Activated CD4-positive, alpha-beta T cell treated with anti-CD3 and anti-CD28 coated beads for 1 hour (primary cell): ENCODE measurements at places on chromosomes 1 and 21.

DNA sequence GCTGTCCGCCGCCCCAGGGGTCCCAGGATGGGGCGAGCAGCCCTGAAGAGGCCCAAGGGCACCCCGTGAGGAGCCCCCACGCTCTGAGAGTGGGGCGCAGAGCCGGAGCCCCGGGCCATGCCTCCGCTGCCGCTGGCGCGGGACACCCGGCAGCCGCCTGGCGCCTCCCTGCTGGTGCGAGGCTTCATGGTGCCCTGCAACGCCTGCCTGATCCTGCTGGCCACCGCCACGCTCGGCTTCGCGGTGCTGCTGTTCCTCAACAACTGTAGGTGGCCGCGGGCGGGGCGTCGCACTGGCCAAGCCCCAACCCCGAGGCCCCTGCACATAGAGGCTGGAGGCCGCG is 14.5 kb downstream of the AGRN start:
- DNase-seq: no peak

DNA sequence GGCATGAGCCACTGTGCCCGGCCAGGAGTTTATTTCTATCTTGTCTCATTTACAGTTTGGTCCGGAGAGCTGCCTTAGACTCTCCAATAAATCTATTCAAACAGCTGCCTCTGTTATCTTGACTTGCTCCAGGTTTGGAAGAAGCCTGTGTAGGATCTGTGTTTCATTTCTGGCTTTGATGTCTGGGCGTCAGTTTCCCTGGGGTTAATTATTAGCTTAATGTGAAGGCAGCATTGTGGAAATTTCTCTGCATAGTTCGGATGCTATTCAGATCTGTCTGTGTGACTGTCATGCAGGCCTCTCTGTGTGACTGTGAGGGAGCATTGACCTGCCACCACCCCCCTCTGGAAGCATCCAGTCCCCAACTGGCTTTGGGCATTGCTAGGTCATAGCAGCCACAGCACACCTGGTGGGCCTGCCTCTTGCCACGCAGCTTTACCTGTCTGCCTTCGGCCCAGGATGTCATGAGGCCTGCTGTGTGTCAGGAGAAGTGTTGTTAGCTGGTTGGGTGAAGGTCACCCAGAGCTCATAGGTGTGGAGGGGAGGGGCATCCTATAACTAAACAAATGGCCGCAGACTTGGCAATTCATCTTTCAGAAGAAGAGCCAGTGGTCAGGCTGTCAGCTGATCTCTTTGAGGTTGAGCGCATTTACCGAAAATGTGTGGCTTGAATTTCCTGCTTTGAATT is 9.8 kb downstream of the IFNGR2 start:
- DNase-seq: no peak

GRCh38 chr1:200376528-200376927 is 33.3 kb downstream of the ZNF281 start:
- DNase-seq: no peak

GRCh38 chr1:119160866-119161265 is 20.4 kb upstream of the WARS2 start:
- DNase-seq: no peak

DNA sequence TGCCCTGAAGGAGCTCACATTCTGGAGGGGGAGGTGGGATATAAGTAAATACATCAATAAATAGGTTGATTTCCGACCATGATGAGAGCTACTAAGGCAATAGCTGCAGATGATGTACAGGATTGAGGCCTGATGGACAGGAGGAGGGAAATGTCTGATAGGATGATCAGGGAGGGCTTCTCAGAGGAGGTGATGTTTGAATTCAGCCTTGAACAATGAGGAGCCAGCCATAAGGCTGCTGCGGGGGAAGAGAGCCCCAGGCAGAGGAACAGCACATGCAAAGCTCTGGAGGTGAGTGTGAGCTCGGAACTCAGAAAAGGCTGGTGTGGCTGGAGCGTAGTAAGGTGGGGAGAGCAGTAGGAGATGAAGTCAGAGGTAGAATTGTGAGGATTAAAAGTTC is 411.7 kb downstream of the PTPRU start:
- DNase-seq: no peak

GRCh38 chr1:92536980-92537884 is 50.5 kb upstream of the GFI1 start:
- DNase-seq: no peak

GRCh38 chr1:72896256-72896655 is 613.9 kb upstream of the NEGR1 start:
- no peak for DNase-seq

- DNase-seq: no peak
These were observed 59.0 kb downstream of the SPATA46 start for GRCh38 chr1:162317621-162318020.

DNA sequence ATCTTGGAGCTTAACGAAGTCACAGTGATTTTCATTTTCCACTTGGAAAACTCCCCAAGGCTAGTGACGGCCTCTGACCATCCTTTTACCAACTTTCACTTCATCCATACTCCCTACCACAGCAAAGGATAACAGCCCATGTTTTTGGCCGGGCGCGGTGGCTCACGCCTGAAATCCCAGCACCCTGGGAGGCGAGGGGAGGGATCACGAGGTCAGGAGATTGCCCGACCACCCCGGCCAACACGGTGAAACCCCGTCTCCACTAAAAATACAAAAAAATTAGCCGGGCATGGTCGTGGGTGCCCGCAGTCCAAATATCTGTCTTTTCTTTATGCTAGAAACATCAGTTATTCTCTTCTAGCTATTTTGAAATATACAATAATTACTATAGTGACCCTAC is 7.3 kb downstream of the ASPM start:
- DNase-seq: no peak

DNA sequence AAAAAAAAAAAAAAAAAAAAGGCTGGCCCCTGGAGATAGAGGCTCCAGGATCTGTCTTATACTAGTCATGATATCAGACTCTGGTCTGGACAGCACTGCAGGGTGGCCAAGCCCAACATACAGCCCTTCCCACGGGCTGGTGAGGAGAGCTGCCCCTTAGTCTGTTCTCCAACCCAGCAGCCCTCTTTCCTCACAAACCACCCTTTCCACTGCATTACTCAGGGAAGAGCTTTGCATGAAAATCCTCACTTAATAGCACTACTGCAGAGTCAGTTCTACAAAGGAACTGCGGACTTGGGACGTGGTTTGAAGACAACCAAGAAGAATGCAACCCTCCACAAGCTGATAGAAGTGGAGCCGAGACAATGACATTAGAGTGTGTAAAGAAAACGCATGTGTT is 5.7 kb downstream of the BCAR3 start:
- no peak for DNase-seq

DNA sequence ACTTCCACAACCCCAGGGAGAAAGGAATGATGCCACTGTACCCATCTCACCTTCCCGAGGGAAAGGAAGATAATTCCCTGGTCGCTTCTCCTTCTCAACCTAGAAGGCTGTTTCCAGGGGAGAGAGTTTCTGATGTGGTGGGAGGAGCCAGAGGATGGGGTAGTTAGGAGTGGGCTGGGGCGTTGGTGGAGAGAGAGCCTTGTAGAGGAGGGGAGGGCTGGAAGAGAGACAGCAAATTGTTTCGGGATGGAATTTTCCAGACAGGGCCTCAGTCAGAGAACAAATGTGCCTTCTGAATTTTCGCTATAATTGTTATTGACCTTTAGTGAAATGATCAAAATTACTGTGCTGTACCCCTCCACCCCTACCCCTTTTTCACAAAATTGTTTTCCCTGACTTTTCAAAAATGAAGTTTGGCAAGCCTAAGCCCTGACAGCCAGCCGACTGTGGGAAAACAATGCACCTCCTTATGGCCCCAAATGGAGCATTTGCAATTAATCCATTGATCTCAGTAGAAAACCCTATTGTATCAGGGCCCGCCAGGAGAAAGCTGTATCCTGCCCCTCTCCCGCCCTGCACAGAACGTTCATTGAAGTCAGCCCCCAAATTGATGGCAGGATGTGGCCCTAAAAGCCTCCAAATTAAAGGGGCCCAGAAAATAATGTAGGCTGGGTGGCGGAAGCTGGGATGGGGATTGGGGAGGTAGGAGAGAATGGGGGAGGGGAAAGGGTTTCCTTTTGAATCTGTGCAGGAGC is 69.1 kb upstream of the JUN start:
- DNase-seq: no peak

- DNase-seq: no peak
These were observed 15.7 kb downstream of the ATPAF1 start for GRCh38 chr1:46652321-46653100.

- DNase-seq: no peak
These were observed 28.6 kb downstream of the PTPRU start for GRCh38 chr1:29264773-29265389.

GRCh38 chr1:11338284-11338924 is 65.4 kb downstream of the UBIAD1 start:
- DNase-seq: no peak

- no peak for DNase-seq
These were observed 575 bp downstream of the TRIM67 start for GRCh38 chr1:231162297-231162969.

DNA sequence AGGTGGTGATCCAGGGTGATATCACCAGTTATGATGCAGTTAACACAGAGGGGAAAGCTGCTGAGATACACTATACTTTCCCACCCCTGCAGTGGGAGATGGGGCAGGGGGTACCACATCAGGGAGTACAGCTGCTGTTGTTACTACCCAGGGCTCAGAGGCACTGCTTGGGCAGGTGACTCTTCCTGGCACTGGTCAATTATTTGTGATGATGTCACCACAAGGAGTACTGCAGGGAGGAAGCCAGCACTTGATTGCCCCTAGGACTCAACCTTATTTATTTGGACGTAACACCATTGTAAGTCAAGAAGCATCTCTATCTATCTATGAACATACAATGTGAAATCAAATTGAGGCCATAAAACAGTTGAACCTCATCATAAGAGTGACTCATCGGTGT is 10.1 kb downstream of the IFNAR1 start:
- no peak for DNase-seq

- no peak for DNase-seq
These were observed 176.9 kb upstream of the DEPDC1 start for GRCh38 chr1:68673771-68674170.

GRCh38 chr1:39789571-39790110 is 976 bp upstream of the BMP8B start:
- no peak for DNase-seq

DNA sequence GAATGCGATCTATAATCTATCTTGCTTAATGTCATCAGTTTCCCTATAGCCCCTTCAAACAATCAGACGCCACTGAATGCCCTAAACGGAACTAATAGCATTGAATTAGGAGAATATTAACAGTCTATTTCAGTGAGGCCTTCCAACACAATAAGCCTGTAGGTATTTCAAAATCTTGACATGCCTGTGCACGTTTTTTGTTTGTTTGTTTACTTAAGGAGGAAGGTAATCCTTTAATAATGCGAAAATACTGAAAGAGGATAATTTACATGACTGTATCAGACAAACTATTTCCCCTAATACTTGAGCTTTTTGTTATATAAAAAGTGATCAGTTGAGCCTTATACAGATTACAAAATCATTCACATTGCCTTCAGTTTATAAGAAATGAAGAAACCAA is 29.0 kb upstream of the JAK1 start:
- DNase-seq: no peak

GRCh38 chr1:155254228-155254713 is 1.0 kb downstream of the ENTREP3 start:
- DNase-seq: no peak

DNA sequence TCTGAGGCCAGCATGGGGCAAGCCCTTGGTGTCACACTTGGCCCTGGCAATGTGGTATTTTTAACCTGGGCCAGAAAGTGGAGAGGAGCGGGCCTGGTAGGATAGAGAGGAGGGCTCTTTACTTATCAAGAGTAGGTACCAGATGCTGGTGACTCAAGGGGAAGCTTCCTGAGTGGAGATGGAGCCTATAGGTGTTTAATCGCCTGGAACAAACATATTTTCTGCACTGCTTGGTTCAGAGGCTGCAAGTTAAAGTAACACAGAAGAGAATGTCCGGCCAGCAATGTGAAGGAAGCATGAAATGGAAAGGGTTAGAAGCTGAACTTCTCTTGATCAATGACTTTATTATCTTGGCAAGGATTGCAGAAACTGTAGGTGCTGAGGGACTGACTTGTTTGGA is 74.3 kb downstream of the DDR2 start:
- no peak for DNase-seq

DNA sequence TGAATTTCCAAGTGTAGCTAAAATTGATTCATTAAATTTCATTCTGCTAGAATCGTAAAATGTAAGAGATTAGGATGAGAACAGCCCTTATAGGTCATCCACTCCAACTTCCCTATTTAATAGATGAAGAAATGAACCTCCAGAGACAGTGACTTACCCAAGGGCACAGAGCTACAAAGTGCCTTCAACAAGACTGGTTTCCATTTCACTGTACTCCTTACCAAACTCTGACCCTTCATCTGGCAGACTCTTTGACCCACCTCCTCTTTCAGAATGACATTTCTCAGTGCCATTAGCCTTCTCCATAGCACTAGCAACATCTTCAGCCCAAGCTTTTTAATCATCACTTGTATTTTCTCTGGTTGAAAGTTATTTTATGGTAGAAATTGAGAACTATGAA is 161.3 kb downstream of the NEK7 start:
- DNase-seq: no peak

DNA sequence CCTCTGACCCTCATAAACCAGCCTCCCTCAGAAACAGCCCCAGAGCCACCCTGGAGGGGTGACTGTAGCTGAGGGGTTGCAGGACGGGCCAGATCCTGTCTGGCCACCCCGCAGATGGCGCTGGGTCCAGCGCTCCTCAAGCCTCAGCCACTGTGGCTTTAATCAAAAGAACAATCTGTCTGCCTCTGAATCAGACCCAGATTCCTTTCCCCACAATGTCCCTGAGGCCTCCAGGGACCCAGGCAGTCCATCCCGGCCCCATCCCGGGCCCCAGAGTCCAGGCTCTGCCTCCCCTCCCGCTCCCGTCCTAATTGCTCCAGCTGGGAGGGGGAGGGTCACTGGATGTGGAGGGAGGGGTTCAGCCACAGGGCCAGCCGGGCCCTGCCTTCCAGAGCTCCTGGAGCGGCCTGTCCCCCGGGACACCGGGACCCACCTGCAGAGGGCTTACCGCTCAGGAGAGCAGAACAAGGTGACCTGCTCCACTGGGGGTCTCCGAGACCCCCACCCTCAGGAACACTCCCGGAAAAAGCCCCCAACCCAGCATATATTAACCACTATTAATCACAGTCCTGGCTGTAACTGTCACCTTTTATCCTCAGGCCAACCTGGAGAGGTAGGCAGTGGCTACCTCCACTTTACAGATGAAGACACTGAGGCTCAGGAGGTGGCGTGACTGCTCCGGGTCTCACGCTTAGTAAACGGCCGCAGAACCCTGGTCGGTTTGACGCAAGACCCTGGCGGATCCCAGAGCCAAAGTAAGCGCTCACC is 836 bp upstream of the FBLIM1 start:
- DNase-seq: no peak

DNA sequence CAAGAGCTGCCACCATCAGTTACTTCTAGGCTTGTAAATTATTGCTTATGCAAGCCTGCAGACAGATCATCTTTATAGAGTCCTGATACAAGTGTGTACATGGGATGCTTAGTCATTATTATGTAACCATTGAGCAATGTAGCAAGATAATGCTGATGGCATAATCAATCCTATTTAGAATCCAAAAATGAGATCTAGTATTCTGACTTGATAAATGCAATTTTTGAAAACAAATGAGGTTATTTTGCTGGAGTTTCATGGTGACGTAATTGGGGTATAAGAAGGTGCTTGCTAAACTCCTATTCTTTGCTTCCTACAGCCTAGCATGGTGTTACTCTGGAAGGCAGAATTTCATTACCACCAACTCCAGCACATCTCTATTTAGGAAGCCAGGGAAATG is 801.7 kb upstream of the PRMT6 start:
- no peak for DNase-seq

- no peak for DNase-seq
These were observed 41.3 kb upstream of the KCNE1 start for GRCh38 chr21:34553151-34553952.
